HFFc6 (cell line): ENCODE measurements at places on chromosomes 12 and 14.

DNA sequence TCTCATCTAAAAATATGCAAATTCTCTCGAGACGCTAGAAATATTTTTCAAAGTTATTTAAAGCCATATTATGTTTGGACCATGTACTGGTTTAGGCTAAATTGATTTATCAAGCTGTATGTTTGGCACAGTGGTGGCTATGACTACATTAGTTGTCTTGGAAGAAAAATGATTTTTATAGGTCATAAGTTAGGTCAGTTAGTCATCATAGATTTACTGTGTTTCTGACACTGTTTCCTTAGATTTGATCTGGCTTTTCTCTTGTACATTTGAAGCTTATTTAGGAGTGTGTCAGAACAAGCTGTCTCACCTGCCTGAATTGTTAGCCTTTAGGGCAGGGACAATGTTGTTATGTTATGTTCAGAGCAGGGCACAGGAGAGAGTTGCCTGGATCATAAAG is 161.1 kb upstream of the FBXO33 start:
- DNase-seq: no peak

GRCh38 chr14:39264558-39264957 is 30.8 kb downstream of the MIA2 start:
- DNase-seq: no peak

DNA sequence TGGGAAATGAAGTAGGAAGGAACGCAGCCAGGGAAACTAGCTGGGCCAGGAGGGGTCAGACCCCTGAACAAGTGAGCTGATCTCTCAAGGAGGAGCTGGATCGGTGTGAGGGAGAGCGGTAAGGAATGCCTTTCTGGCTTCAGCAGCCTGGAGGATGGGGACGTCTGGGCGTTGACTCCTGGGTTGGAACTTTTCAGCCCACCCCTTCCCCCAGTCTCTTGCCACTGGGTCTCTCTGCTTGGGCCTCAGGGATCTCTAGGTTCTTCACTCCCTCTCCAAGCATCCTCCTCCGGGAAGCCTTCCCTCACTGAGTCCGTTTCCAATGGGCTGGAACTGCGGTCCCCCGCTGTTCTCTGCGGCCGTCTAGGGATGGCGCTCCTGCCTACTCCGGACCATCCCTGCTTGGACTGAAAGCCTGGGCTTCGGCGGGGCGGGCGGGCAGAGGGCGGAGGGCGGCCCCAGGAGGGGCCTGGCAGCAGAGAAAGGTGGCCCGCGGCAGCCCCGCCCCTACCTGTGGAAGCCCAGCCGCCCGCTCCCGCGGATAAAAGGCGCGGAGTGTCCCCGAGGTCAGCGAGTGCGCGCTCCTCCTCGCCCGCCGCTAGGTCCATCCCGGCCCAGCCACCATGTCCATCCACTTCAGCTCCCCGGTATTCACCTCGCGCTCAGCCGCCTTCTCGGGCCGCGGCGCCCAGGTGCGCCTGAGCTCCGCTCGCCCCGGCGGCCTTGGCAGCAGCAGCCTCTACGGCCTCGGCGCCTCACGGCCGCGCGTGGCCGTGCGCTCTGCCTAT is at the start of gene KRT7:
Gene KRT7, plus strand, starts transcription at position 570 of the 788 bp plus-strand sequence. Its CDS starts 54 bp downstream, at position 624.
- no peak for DNase-seq

DNA sequence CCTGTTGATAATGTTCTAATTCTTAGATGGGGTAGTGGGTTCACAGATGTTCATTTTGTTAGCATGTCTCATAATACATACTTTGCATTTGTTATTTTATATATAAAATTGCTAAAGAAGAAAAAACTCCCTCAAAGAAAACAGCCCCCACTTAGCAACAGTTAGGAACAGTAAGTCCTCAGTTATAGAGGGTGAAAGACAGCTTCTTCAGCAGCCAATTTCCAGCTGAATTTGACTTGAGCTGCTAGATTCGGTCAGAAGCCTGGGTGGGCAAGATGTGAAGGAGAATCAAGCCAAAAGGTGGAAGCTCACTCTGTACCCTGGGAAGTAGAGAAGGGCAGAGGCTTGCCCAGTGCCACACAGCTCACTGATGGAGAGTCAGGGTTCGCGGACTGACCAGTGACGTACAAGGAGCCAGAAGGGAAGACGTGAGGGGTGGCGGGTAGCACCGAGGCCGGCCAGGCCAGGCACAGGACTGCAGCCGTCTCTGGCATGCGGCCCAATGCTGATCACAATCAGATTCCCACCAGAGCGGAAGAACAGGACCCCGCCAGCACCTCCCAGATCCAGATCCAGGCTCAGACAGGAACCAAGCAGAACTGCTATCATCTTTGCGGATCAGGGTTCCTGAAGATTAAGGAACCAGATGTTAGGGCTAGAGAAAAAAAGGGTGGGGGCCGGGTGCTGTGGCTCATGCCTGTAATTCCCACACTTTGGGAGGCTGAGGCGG is 30.4 kb upstream of the VWF start:
- DNase-seq: no peak

DNA sequence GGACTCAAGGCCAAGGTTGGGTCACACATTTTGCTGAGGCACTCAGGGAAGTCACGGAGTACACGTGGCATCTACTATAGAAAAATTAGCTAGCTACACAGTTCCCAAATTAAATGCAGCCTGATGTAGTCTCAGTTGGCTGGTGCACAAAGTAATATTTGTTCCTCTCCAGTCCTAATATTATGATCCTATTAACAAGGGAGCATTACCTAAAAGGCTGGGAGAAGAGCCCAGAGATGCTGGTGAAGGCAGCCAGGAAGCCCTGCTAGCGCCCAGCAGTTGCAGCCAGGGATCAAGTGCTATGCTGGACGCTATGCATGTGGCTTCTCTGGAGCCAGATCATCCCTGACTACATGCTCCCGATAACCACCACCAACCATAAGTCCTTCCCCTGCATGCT is 88.0 kb upstream of the GSC start:
- no peak for DNase-seq

DNA sequence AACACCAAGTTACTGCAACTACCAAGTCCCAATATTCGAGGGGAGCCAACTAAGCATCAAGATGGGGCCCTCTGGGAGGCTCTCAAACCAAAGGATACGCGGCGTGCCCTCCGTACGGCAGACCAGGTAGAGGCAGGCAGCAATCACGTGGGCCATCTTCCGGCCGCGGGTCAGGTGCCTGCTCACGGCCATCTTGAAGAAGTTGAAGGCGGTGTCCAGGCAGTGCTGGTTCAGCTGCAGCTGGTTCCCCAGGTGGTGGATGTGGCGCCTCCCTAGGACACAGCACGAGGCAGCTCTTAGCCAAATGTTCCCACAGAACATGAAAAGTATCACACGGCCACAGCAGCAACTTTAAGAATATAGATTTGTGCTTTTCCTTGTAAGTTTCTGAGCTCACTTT is 24.3 kb downstream of the BTBD6 start:
- no peak for DNase-seq

GRCh38 chr14:97710726-97711125 is 913.5 kb downstream of the VRK1 start:
- DNase-seq: no peak

- no peak for DNase-seq
Observed at GRCh38 chr12:70955415-70955814, 34.9 kb upstream of the PTPRR start.

DNA sequence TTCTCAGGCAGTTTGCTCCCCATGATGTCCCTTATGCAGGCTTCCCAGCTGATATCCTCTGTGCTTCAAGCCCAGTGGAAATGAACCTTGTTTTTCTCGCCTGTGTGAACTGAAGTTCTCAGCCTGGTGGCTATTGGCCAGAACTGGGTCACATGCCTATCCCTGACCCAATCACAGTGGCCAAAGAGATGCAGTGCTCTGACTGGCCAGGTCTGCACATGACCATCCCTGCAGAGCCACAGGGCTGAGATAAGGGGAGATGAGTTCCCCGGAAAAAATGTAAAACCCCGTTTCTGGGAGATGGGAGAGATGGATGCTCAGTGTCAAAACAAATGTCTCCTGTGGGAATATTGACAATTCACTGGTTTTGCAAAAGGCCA is 34.7 kb upstream of the FZD10 start:
- no peak for DNase-seq

DNA sequence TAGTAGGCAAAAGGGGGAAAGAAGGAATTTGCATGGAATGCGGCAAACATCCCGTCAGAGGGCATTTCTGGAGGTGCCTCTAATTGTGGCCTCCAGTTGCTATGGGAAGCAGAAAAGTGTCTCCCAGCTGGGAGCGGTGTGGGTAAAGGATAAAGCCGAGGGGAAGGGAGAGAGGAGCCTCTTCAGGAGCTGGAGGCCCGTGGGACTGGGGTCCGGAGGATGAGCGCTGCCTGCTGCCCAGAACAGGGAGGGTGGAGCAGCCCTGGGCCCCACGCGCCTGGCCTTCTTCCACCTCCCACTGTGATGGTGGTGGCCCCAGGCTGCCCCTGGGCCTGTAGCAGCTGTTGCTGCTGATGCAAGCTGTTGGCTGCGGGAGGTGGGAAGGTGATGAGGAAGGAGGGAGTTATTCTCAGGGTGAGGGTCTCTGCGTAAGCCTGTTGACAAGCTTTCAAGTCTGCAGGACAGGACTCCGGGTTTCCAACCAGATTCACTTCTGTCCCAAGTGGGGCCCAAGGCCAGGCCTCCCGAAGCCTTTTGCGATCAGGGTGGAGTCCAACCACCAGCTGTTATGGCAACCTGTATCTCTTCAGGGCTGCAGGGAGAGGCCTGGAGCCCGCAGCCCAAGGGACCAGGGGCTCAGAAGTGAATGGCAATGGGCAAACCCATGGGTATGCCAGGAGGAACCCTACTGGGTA is 19.1 kb upstream of the PGF start:
- DNase-seq: no peak

DNA sequence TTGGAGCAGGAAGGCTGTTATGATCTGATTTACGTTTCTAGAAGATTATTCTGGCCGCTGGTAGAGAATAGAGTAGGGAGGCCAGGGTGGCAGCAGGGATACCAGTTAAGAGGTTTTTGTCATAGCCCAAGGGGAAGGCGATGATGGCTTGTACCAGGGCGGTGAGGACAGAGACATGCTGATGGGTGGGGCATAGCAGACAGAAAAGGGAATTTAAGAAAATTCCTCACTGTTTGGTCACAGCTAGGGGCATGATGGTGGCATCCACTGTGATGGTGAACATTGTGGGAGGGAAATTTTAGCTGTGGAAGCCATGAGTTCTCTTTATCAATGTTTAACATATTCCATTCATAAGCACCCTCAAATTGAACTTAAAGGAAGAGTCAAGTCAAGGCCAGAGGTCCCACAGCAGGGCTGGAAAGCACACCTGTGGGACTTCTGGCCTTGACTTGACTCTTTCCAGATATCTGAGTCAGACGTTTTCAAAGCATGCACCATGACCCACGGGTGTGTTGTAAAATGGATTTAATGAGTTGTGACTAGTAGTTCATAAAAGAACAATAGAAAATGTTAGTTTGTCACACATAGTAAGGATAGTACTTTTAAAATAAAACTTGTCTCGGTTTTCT is 134.6 kb downstream of the CHST11 start:
- peak; percentile 24 for DNase-seq

DNA sequence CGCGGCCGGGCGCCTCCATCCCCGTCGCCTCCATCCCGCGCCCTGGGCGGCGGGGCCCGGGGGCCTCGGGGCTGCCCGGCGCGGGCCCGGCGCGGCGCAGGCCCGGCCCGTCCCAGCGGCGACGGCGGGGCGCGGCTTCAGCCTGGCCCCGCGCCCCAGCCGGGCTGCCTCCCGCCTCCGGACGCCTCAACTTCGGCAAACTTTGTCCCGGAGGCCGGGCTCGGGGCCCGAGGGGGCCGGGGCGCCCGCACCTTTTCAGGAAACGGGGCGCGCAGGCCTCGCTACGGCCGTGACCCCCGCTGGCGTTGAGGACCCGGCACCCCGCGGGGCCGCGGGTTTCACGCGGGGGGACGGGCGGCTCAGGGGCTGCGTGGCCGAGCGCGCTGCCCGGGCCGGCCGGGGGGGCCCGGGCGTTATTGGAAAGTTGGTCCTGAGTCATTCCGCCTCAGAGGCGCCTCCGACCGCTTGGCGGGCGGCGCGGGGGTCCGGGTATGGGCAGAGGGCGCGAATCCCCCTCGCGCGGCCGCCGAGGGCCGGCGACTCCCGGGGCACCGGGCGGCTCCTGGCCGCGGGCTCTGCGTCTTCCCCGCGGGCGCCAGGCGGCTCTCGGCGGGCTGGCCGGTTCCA is 575 bp downstream of the TRAF3 start:
- DNase-seq: no peak

- peak; percentile 42 for DNase-seq
Observed at GRCh38 chr12:109393437-109394345, 46.0 kb downstream of the MYO1H start.

DNA sequence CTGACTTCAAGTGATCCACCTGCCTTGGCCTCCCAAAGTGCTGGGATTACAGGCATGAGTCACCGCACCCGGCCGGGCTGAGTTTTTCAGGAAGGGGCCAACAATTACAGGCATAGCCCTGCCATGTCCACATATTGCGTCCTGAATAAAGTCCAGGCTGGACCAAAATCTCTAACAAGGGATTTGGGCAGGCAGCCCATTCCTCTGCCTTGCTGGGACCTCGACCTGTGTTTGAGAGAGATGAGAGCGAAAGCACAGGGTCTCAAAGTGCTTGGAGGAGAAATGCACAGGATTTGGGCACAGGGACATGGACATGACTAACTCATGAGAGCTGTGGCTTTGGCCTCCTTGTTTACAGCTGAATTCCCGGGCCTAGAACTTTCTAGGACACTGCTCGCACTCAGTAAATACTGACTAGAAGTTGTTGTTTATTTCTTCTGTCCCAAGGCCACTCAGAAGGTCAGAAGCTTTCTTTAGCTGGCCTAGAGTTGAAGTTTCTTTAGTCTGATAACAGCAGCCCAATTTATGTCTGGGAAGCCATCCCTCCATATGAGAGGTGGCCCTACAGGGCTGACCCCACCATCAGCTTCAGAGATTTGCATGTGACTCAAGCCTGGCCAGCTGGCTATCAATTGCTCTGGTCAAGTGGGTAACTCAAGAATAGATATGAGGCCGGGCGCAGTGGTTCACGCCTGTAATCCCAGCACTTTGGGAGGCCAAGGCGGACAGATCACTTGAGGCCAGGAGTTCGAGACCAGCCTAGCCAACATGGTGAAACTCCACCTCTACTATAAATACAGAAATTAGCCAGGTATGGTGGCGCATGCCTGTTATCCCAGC is 11.7 kb downstream of the CAMKK2 start:
- DNase-seq: no peak

GRCh38 chr12:75657831-75658230 is 146.4 kb upstream of the KRR1 start:
- DNase-seq: no peak

- no peak for DNase-seq
Observed at GRCh38 chr14:72000907-72001306, 68.7 kb downstream of the RGS6 start.

- DNase-seq: no peak
Observed at GRCh38 chr12:27575090-27575761, 51.2 kb downstream of the PPFIBP1 start.

DNA sequence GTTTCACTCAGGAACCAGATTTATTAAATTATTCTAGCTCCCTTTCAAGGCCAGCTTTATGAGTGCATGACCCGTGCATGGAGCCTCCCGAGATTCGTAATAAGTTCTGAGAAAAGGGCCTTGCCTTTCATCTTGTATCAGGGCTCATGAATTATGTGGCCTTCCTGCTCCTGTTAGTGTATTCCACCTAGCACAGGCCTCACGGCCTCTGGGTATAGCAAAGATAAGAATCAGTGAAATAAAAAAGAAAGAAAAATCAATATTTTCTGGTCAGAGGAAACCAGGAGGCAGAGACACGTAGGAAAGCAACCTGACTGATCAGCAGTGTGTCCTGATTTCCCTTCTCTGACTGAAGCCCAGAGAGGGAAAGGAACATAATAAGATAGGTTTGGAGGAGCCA is 111.4 kb downstream of the SLC35F4 start:
- DNase-seq: no peak
